Chondrocyte (in vitro differentiated cells): ENCODE measurements at places on chromosomes 1 and 21.

DNA sequence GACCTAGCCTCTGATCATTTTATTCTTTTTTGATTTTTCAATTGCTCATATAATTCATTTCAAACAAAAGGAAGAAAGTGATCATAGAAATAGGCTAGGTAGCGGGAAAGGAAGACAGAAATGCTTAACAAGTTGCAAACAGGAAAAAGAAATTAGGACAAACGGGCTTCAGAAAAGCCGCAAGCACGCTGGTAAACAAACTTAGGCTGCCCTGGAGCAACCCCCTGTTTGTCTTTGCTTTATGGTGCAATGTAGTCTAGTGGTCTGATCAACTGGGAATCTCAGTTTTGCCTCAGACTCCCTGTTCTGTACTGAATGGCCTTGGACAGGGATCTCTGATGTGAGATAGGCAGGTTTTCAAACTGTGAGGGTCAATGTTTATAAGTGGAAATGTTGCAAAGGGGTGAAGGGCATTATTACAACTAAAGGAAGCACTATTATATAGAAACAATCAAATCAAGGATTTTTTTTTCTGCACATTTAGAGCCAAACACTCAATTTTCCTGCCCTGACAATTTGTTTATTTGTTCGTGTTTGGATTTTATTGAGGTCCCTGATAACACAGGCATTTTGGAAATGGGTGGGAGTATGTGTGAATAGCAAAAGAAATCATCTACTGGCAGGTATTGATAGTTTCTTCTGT is 146.8 kb upstream of the NRIP1 start:
- DNase-seq, result no peak

- DNase-seq, result no peak
Observed at GRCh38 chr1:212309967-212310366, 24.8 kb downstream of the PPP2R5A start.

DNA sequence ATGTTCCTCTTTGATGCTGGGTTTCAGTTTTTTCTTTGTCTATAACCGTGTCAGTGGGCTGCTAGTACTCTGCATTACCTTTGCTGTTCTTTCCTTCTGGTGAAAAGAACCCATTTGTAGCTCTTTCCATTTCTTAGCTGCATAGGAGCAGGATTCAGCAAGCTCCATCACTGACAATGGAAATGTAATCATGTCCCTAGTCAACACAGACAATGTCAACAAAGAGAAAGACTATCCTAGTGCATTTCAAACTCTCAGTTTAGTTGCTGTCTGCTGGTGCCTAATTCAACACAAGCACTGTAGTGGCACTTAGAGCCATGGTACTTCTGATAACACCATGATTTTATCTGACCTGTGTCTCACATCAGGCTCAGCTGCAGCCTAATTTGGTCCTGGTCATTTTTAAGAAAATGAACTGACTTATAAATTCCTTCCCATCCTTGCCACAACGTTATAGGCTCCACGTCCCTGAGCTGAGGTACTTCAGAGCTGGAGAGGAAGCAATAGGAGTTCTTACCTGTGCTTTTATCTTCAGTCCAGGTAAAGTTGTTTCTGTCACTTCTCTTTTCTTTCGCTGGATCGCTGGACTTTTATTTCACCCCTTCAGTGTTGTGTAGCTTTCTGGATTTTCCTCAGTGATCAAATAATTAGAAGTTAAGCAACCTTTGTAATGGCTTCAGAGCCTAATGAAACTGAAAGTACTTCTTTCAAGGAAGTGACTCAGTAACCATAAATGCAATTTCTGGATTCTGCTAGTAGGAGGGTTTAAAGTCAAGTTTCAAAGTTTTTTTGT is at the start of gene GBP3:
Gene GBP3 (minus strand): TSS at position 700 of the 793 bp plus-strand sequence. CDS start 2,145 bp downstream, outside the sequence.
- no peak for DNase-seq

- no peak for DNase-seq
Observed at GRCh38 chr1:66984491-66984890, 59.7 kb downstream of the MIER1 start.

GRCh38 chr1:21930080-21930571 is 7.0 kb downstream of the HSPG2 start:
- DNase-seq, result no peak

DNA sequence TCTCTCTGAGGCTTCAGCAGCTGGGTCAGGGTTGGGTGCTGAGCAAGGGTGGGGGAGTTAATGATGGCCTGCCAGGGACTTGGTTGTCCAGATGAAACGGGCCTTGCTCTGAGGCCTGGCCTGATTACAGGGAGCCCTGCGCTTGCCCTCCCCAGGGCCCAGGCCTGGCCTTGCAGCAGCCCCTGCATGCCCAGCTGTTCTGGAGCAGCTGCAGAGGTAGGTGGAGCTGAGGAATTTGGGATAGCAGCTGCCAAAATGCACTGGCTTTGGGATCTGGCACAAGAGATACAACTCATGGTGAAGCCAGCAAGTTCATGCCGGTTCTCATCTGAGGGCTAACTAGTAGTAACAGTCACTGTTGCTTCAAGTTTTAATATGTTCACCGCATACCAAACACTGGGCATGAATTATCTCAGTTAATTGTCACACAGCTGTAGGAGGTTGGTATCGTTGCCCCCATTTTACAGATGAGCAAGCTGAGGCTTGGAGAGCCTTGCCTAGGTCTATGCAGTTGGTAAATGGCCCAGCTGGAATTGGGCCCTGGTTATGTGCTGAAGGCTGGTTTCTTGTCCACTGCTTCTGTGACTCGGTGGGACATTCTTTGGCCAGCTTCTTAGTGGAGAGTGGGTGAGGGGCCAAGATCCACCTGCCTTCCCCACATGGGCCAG is 7.3 kb upstream of the SERINC2 start:
- DNase-seq, result no peak

DNA sequence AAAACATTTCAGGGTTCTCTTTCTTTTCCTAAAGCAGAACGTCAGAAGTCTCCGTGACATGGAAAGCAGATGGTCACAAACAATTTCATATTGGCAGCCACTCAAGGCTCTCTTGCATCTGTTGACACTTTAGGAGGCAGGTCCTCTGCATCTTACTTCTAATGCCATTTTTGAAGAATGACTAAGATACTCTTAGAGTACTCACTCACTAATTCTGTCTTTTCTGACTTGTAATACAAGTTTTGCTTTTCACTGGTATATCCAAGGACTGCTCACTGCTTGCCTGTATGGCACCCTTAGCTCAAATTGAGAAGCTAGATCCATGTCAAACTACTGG is 68.3 kb downstream of the PRRX1 start:
- DNase-seq, result no peak

- DNase-seq, result no peak
Observed at GRCh38 chr1:160548960-160549664, 26.1 kb upstream of the SLAMF6 start.

GRCh38 chr1:179230251-179230650 is 774 bp upstream of the ABL2 start:
- DNase-seq, result no peak

DNA sequence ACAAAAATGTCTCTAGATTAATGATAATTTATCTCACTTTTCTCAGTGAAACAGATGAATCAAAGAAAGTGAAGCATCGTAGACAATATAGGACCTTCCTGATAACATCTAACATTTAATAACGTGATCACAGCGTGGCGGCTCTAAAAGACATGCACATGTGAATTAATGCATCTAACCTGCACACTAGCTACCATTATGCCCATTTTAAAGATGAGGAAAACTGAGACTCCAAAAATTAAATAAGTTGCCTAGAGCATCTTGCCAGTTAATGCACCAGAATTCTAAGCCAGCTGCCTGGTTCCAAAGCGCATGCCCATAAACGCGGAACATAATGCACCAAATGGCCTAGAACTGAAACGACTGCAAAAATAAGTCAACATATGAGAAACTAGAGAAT is 23.5 kb downstream of the ERG start:
- no peak for DNase-seq
